ENCODE measurements at places on chromosomes 7 and 10. TPM values are rescaled to one million over a fixed set of nuclear protein-coding genes. Genes with fewer than 3 reads are reported as not detected.

GRCh38 chr10:34423673-34424625 lies 391.1 kb downstream of the PARD3 start:
- no peaks in the 10 kb centered on the region for H3K36me3 ChIP-seq
- no peak for DNase-seq
- no peak overlapping the region for H3K4me3 ChIP-seq
- no peak overlapping the region for H3K27ac ChIP-seq
- H3K4me1 ChIP-seq: no peaks in the 10 kb centered on the region

Gene SLC13A4
- not detected for total RNA-seq

GRCh38 chr7:47992446-47992845 lies 13.0 kb upstream of the HUS1 start:
- H3K36me3 ChIP-seq: no peaks in the 10 kb centered on the region
- peaks cover 17% of the 10 kb centered on the region for H3K4me1 ChIP-seq
- peak overlapping the region; percentile 94 for H3K27ac ChIP-seq
- H3K27me3 ChIP-seq: no peaks in the 10 kb centered on the region

GRCh38 chr7:132577206-132578049 lies 1.2 kb upstream of the PLXNA4 start:
- H3K4me1 ChIP-seq: peaks cover 20% of the 10 kb centered on the region
- H3K36me3 ChIP-seq: no peaks in the 10 kb centered on the region
- peaks cover 49% of the 10 kb centered on the region for H3K27me3 ChIP-seq
- H3K4me3 ChIP-seq: peak overlapping the region; percentile 34

DNA sequence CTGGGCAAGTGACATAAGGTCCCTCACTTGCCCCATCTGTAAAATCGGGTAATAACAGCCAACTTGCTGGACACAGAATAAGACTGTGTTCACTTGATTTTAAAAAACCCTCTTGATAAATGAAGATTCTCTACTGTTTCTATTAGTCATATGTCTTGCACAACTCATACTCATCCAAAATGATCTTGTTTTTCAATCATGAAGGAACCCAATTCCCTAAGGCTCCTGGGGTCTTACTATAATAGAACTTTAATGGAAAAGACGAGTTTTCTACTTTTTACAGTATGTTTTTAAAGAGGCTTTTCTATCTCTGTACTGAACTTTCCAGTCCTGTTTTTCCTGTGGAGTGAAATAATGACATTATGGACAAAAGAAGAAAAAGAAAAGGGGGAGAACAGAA lies 103.8 kb downstream of the ARID5B start:
- no peak overlapping the region for H3K27ac ChIP-seq
- H3K27me3 ChIP-seq: no peaks in the 10 kb centered on the region
- H3K4me3 ChIP-seq: no peak overlapping the region
- DNase-seq: no peak
- peaks cover 81% of the 10 kb centered on the region for H3K36me3 ChIP-seq
